DMS79 (cell line): ENCODE measurements at places on chromosomes 7 and 10.

DNA sequence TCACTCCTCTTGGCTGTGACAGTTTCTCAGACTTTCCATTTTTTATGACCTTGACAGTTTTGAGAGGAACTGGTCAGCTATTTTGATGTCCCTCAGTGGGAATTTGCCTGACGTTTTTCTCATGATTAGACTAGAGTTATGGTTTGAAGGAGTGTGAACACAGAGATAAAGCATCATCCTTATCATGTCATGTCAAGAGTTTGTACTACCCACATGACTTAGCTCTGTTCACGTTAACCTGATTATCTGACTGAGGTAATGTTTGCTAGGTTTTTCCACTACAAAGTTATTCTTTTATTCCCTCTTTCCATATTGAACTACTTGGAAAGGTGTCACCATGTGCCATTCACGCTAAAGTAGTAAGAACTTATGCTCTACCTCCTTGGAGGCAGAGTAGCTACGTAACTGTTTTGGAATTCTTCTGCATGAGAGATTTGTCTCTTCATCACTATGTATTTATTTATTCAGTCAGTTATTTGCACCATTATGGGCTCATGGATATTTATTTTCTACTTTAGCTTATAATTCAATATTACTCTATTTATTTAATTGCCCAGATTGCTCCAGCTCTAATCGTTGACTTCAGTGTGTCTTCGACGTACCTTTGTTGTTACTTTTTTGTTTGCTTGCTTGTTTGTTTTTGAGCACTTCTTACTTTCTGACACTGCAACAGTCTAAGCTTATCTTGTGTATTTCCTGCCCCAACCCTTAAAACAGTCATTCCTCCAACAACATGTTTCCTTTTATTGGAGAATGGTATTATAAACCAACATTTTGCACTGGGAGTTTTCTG, 50.4 kb downstream of the CPED1 start:
- DNase-seq = no peak

- no peak for DNase-seq
Measured at GRCh38 chr10:28872587-28873165, 195.4 kb downstream of the BAMBI start.

DNA sequence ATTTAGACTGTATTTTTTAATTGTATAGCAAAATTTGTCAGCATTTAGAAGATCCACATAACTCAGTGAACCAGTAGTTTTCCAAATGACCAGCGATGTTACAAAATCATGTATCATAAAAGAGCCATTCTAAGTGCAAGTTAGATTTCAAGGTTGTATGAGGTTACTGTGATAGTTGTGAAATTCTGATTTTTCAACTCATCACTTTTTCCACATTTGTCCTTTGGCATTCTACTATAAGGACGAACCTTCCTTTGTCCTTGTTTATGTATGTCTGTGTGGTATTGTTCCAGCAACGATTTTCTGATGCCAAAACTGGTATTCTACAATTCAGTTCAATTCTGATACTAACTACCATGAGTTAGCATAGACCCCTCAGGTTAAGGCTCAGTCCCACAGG, 64.2 kb downstream of the TAX1BP1 start:
- DNase-seq = no peak

GRCh38 chr7:91329571-91329970, 65.3 kb downstream of the FZD1 start:
- no peak for DNase-seq

DNA sequence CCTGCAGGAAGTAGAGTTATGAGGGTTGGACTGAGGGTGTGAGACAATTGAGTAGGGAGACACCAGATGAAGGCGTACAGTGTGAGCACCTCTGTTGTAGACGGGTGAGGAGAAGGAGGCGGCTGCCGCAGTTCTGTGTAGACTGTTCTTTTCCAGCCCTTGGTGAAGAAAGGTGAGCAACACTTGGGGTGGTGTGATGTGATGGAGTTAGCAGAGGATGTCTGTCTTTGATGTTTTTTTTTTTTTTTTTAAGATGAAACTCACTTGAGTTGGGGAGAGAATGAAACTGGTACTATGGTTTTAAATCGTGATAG, 42.8 kb upstream of the RNF216 start:
- DNase-seq = no peak

DNA sequence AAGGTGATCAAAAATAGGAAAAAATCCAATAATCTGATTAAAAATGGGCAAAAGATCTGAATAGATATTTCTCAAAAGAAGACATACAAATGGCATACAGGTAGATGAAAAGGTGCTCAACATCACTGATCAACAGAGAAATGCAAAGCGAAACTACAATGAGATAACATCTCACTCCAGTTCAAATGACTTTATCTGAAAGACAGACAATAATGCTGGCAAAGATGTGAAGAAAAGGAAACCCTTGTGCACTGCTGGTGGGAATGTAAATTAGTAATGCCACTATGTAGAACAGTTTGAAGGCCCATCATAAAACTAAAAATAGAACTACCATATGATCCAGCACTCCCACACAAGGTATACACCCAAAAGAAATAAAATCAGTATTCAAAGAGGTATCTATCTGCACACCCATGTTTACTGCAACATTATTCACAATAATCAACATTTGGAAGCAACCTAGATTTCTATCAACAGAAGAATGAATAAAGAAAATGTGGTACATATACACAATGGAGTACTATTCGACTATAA, 85.0 kb downstream of the LRRN3 start:
- DNase-seq = no peak

GRCh38 chr10:31083765-31084184, 52.1 kb upstream of the ZNF438 start:
- DNase-seq = no peak

GRCh38 chr10:8403711-8404371, 349.4 kb downstream of the GATA3 start:
- no peak for DNase-seq

DNA sequence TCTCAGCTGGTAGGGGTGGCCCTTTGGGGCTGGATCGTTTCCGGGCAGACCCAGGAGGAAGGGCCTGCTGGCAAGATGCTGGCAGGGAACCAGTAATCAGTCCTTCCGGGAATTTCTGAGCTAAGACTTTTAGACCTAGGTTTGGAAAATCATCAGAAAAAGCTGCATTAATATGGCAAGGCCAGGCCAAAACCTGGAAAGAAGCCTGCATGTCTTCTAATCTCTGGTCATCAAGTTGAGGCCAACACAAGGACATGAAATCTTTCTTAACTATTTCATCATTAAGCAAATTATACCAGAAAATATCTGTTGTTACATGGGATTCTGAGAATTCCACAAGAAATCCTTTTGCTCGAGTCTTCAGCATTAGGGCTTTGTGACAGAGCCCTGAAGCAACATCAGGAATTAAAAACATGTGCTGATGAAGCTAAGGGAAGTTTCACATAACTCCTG, 19.9 kb downstream of the CPA1 start:
- DNase-seq = no peak

DNA sequence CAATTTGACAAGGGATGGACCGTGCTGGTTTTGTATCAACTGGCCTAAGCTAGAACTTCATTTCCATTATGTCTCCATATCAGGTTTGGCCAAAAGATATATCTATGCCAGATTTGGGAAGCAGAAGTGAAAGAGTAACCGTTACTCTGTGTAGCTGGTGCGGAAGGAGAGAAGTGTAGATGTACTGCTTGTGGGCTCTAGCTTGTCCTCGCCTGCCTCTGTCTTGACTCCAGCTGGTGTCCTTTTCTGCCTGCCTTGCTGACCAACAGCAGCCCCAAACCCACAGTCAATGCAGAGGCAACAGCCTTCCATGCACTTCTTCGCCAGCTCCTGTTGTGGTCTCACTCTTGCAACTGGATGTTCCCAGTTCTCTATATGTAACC, 128.5 kb downstream of the KIF20B start:
- no peak for DNase-seq

DNA sequence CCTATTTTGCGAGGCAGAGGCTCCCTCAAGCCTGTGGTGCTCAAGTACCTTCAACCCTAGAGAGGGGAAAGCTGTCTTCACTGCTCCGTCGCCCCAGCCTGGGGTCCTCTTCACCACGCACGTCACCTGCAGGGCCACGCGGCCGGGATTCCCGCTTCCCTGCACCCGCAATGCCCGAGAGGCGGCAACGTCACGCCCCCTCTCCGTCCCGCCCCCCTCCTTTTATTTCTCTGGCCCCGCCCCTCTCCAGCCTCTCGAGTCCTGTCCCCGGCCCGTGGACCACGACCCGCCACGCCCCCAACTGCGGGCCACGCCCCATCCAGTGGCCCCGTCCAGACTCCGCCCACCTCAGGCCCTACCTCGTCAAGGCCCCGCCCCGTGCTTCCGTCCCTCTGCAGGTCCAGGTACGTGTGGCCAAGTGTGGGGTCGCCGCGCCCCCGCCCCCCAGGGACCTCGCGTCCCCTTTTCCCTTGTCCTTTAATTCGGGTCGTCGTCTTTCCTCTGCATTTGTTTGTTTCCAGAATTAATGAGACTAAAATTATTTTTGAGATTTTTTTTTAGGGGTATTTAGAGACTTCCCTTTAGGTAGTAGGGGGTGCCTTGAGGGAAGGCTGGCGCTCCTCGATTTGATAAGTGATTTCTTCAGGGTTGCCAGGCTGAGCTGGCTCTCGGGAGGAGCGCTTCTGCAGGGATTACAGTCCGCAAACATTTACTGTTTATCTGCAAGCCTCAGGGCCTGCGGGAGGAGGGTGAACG, 69.8 kb upstream of the BAIAP2L1 start:
- DNase-seq = no peak

GRCh38 chr10:26323219-26323618, 106.6 kb downstream of the GAD2 start:
- no peak for DNase-seq

- DNase-seq = no peak
Measured at GRCh38 chr7:115086146-115086841, 164.4 kb downstream of the MDFIC start.
